ENCODE measurements at places on chromosomes 12 and 14.
A peak's percentile ranks its signal among the peaks of the same experiment; 100 is the strongest.

- no peak for DNase-seq
Measured at GRCh38 chr12:92102606-92103005, 43.0 kb downstream of the BTG1 start.

GRCh38 chr12:54437243-54437642, 18.2 kb upstream of the ITGA5 start:
- no peak for DNase-seq

- DNase-seq = peak; percentile 25
Measured at GRCh38 chr14:87108726-87109125, 884.3 kb downstream of the GALC start.

DNA sequence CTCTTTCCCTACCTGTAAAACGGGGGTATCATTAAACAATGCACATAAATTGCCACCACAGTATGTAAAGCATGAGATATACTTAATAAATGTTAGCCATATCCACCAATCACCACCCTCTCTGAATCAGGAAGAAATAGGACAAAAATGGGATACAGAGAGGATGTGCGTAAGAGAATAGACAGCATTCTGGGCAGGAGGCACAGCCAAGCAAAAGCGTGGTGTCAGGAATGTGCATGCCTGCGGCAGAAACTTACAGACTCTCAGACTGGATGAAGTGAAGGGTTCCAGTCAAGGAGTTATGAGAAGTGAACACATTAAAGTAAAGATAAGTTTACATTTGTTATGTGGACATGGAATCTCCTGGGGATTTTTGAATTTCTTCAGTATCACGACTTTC, 121.7 kb upstream of the MDM1 start:
- no peak for DNase-seq

DNA sequence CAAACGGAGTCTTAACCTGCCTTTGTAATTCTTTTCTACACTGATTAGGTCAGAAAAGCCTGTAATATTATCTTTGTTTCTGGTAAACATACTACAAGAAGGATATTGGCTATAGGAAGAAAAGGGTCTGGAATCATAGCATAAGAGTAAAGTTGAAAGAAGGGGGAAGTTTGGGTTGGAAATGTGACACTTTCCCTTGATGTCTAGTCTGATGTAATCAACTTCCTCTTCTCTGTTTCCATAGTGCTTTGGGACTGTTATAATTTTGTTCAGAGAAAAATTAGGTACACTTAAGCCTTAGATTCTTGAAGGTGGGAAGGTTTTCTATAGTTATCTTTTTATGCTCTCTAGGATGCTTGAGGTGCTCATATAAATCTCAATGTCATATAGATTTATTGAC, 322.2 kb downstream of the AEBP2 start:
- DNase-seq = no peak

GRCh38 chr12:11701433-11701832, 52.0 kb downstream of the ETV6 start:
- no peak for DNase-seq

GRCh38 chr12:93425736-93426411, 15.9 kb downstream of the UBE2N start:
- DNase-seq = no peak

- DNase-seq = no peak
Measured at GRCh38 chr12:13375583-13376345, 179.2 kb downstream of the EMP1 start.

DNA sequence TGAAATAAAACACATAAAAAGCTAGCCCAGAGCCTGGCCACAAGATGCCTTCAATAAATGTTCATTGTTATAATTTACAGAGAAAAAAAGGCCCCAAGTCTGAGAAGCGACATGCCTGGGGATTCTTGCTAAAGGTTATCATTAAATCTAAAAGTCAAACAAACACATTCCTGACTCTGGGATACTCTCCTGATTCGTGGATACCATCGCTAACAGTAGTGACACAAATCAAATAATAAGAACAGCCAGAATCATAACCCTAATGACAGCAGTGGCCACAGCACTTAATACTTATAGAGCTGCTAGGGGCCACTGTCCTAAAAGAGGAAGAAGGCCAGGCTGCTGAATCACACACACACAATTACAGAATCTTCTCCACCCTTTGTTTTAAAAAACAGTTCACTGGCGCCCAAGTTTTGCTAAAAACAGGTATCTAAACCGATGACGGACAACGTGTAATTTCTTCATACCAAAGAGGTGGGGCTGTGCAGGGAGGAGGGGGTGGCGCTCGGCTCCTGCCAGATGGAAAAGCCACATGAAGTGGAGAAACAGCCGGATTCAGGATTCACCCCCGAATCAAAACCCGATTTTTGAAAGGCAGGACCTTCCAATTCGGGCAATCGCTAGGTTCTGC, 1.2 kb downstream of the CLIP1 start:
- DNase-seq = peak; percentile 66

GRCh38 chr12:111437816-111438454, 32.2 kb downstream of the SH2B3 start:
- no peak for DNase-seq

DNA sequence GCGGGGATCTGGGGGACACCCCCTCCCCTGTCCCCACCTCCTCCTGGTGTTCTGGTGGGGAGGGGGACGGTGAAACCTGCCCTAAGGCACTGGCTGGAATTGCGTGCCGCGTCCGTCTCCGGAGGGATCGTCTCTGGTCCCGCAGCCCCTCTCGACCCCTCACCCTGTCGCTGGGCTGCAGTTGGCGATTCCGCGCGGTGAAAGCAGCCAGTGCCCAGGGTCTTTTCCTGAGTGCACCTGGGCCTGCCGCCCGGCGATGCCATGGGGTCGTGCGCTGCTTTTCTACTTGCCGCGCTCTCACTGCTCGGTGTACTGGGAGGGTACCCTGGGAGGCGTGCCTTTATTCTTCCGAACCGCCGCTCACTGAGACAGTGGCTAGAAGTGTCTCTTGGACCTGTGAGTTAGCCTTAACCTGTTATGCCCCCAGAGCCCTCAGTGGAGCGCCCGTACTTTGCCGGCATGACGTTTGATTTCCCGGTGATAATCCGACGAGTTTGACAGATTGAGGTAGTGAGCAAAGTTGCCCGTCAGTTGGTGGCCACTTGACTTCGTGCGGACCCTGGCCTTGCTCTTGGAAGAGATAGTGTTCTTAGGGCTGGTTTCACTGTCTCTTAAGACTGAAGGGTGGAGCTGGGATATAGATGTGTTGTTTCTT, 788 bp downstream of the SFSWAP start:
- DNase-seq = no peak

GRCh38 chr14:53209370-53209769, 56.2 kb upstream of the DDHD1 start:
- DNase-seq = no peak

- DNase-seq = no peak
Measured at GRCh38 chr12:132417741-132418140, 72.2 kb upstream of the FBRSL1 start.

GRCh38 chr14:52012635-52013034, 23.3 kb downstream of the RTRAF start:
- DNase-seq = no peak

Measured in right hindlimb (tissue), 1 donor.